ENCODE measurements at places on chromosomes 11 and 22.

DNA sequence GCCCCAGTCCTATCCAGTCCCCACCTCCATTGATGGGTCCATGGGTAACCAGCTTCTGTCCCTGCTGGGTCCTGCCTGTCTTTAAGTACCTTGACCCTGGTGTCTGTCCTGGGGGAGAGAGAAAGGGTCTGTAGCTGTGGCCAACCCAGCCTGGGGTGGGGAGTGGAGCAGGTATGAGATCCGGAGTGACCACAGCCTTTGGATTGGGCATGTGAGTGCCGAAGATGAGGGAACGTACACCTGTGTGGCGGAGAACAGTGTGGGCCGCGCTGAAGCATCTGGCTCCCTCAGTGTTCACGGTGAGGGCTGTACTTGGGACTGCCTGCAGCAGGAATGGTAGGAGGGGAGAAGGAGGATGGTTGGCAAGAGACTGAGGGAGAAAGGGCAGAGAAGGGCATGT, 5.2 kb downstream of the ROBO3 start:
- DNase-seq: no peak

- no peak for DNase-seq
Measured at GRCh38 chr11:75616281-75616680, 52.6 kb downstream of the MAP6 start.

DNA sequence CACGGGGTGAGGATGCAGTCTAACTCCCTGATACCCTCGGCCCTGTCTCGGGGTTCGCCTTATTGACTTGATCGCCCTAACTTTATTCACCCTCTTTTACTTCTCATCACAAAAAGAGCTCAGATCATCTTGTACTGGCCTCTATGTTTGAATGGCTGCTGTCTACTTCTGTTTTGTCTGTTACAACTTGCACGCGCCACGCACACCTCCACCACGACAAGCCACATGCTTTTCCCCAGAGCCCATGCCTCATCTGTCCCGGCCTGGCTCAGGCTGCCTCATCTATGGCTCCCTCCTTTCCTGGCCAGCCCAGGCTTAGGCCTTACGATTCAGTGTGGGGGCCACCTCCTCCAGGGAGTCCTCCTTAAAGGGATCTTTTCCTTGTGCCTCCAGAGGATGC, 180.9 kb downstream of the EFCAB6 start:
- no peak for DNase-seq

- no peak for DNase-seq
Measured at GRCh38 chr22:48049116-48049515, 1286.7 kb downstream of the TBC1D22A start.

DNA sequence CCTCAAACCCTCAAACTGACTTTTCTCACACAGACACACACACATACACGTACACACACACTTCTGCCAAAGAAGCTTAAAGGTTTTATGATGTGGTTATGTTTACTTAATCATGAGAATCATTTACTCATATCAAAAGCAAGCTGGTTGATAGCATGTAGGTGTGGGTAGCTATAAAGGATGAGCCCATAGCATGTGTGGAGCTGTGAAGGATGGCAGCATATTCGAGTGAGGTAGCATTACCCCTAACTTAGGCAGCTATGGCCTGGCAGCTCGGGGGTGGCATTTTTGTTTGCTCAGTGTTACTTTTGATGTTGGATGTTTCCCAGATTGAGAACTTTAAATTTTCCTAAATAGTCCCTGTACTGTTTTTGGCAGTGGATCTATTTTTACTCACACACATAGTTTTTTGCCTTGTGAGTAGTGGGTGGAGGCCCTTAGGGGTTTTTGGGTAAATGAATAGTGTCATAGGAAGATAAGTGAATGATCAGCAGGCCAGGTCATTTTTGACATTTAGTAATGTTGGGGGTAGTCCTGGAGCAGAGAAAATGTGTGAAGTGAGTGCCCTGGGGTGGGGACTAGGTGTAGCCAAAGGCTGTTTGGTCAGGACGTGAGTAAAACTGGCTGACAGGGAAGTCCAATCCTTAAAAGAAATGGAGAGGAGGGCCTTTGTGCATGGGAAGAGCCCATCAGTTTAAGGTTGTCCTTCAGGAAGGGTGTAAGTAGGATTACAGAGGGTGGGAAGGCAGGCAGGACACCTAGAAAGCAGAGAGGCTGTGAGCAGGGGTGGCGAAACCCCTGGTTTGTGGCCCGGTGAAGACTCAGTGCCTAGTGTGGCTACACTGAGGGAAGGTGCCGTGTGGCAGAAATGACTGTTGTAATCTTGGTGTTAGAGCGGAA, 7.1 kb downstream of the YWHAH start:
- DNase-seq: no peak

All from Caco-2 (cell line).